ENCODE measurements at places on chromosomes 6 and 20. TPM values are rescaled to one million over a fixed set of nuclear protein-coding genes. Genes with fewer than 3 reads are reported as not detected.

CD109 gene
- 39.2 TPM for total RNA-seq

RHAG gene
- total RNA-seq, result not detected

DAAM2 gene
- 3.4 TPM for total RNA-seq

RAB44 gene
- not detected for total RNA-seq

DNAH8 gene
- 0.08 TPM for total RNA-seq

GPX6 gene
- not detected for total RNA-seq

CCN6 gene
- not detected for total RNA-seq

TMC2 gene
- total RNA-seq, result not detected

IL17F gene
- total RNA-seq, result not detected

GHRH gene
- total RNA-seq, result not detected

SLC35D3 gene
- total RNA-seq, result not detected

STXBP5 gene
- total RNA-seq, result 65.2 TPM

CTAGE9 gene
- not detected for total RNA-seq

KCNG1 gene
- total RNA-seq, result 3.0 TPM

FRK gene
- 2.0 TPM for total RNA-seq

CST3 gene
- 355 TPM for total RNA-seq

GMPR gene
- 2.5 TPM for total RNA-seq

ITCH gene
- total RNA-seq, result 37.5 TPM

BTNL2 gene
- total RNA-seq, result not detected

C6orf132 gene
- 1.4 TPM for total RNA-seq

ADGB gene
- total RNA-seq, result not detected

PROKR2 gene
- total RNA-seq, result not detected

ZC2HC1B gene
- not detected for total RNA-seq

Data from fibroblast of the aortic adventitia (primary cell).